ENCODE measurements at places on chromosomes 3 and 15.
A peak's percentile ranks its signal among the peaks of the same experiment; 100 is the strongest.

GRCh38 chr3:156558389-156558788 is 3.5 kb upstream of the SSR3 start:
- DNase-seq: no peak

- DNase-seq: peak; percentile 23
Measured at GRCh38 chr15:42736178-42736792, 643 bp downstream of the CDAN1 start.

DNA sequence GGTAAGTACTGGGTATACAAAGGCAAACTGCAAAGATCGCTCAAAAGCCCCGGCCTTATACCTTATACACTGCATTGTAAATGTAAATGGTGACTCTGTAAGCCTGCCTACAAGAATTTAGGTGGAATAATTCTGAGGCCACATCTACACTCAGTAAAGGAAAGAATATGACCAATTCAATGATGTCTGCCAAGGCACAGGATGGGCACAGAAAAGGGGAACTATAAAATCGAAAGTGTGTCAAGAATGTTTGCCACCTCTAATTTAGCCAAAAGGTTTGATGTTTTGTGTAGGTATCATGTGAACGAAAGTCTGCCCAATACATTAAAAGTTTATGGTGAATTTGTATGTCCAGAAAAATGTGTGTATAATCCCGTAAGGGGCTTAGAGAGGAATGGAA is 96.1 kb downstream of the FOXP1 start:
- DNase-seq: no peak

DNA sequence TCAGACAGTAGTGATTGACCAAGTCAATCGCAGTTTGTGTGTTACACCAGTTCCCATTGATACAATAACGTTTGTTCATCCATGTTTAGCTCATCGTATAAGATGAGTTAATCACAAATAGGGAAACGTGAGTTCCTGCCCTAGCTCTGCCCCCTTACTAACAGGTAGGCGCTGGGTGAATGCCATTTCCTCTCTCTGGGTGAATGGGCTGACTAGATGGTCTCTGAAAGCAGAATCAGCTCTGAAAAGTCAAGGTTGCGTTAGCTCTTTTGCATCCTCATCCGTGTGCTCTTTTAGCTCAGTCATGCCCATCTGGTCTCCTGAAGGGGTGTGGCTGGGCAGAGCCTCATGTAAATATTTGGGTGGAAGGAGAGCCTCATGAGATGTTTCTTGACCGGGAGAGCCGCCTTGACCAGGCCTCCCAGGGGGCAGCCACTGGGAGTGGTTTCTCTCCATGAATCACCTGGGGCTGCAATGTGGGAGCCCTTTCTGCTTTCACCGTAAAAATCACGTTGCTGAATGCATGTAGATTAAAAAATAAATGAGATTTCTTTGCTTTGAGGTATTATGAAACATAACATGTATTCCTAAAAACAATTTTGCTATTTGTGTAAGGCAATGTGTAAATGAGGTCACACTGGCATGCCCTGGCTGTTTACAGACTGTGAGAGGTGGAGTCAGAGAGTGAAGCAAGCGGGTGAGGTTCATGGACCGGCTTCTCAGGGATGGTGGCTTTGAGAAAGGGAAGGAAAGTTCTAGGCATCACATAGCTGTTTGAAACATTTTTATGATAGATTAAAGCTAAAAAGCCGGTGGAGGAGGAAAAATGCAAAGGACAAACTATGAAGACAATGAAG is 108.4 kb upstream of the RASGRP1 start:
- DNase-seq: no peak

- no peak for DNase-seq
Measured at GRCh38 chr3:131561511-131561910, 58.7 kb upstream of the MRPL3 start.

DNA sequence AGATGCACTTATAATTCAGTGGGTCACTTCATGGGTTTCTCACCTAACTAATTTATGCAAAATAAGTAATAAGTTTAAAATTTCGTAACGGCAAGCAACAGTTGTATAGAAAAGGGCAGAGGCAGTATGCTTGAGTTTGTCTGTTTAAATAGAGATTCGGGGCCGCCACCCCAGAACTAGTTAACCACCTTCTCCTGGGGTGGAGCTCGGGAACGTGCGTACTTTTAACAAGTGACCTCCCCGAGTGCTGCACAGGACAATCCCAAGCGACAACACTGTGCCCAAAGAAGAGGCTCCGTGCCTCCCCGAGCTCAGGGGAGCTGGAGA is 439 bp downstream of the SSR3 start:
- DNase-seq: no peak

DNA sequence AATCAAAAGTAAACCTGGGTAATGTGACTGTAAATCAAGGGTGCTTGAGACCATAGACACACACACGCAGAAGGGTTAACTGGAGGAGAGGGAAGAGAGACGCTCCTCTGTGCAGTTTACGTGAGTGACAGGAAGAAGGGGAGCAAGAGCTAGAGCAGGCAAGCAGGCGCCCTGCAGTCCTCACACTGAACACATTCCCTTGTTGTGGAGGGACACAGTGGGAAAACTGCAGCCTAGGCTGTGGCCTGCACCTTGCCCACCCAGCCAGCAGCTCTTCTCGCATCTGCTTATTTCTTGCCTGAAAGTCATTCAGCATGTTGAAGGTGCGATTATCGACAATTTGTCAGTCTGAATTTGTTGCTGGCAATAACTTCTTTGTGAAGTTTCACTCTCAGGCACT is 24.2 kb downstream of the SOX2 start:
- DNase-seq: no peak

DNA sequence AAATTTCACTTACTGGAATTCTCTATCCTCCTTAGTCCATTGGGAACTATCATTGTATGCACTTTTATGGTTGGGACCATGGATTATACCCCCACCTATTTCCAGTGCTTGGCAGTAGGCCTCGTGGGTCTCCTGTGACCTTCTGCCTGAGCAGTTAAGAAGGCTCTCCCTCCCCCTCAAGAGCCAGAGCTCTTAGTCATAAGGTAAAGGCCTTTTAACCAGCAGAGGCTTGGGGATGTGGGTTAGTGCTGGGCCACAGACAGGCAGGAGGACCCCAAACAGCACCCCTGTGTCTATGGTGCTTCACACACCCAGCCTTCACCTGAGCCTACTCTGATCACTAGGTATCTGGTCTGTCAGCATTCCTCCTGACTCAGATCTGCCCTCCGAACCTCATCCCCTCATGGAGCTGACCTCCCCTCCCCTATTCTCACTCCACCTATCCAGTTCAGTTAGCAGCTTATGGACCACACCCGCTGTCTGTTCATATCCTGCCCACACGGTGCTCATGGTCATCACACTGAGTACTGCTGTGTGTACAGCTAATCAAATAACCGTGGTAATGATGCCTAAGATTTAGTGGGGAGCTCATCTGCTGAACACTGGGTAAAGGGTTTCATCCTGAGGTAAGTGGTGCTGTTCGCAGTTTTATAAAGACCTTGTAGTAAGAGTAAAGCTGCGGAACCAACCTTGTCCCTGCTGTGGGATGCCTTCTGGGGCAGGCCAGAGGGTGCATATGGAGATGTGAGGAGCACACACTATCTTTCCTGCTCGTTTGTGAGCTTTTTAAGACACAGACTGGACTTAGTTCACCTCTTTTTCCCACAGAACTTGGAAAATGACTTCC is 40.9 kb downstream of the KLHL18 start:
- no peak for DNase-seq

- no peak for DNase-seq
Measured at GRCh38 chr15:88608607-88609181, 12.4 kb upstream of the AEN start.

GRCh38 chr3:57756528-57757401 is 656 bp downstream of the SLMAP start:
- DNase-seq: peak; percentile 30

DNA sequence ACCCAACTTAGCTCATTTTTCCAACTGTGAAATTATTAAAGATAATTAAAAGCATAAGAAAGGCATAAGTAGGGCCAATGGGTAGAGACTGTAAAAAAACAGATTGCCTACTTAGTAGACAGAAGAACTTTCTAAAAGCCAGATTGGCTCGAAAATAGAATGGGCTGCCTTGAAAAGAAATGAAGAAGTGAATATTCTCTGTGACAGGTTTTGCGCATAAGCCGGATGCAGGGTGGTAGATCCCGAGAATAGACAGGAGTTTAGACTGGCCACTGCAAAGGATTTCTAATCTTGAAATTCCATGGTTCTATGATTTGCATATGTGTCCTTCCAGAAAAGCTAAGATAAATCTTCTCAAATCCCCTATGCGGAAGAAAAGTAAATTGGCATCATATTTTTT is 173.3 kb upstream of the ICE2 start:
- DNase-seq: no peak

DNA sequence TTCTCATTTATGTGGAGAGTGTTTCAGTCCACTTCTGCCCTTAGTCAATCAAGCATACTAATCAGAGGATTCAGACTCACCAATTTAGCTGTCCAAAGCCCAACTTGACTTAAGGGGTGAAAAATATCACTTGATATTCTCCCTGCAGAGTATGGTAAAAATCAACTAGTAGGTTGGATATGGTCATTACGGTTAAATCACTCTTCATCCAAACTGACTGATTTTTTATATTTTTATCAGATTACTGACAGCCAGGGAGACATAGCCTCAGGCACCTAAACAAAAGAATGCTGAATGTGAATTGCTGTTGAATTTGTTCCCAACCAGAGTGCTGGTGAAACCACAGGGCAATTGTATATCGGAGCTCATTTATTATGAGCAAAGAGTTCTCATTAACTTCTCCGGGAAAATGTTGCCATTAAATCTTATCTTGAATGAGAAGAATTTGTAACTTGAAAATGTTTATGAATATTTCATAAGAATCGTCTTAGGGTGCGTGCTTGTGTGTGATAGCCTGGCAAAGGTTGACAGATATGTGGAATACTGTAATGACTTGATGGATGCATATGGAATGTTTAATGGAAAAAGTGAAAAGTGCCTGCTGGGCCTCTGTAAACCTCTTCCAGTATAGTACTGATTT is 411.2 kb downstream of the NAALADL2 start:
- no peak for DNase-seq

DNA sequence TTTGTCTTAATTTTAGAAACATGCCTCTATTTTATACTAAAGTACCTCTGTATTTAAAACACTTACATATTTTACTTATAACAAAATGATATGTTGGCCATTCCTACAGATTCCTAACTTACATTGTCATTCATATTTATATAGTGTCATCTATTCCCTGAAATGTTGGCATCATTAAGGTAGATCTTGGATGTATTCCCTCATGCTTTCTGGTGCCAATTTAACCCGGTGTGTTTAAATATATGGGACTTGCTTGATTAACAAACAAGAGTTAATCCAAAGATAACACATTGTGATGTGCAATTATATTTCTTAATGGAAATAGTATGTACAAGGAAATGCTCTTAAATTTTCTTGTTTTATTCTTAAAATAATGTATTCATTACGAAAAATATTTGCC is 352.3 kb downstream of the NAALADL2 start:
- DNase-seq: no peak

DNA sequence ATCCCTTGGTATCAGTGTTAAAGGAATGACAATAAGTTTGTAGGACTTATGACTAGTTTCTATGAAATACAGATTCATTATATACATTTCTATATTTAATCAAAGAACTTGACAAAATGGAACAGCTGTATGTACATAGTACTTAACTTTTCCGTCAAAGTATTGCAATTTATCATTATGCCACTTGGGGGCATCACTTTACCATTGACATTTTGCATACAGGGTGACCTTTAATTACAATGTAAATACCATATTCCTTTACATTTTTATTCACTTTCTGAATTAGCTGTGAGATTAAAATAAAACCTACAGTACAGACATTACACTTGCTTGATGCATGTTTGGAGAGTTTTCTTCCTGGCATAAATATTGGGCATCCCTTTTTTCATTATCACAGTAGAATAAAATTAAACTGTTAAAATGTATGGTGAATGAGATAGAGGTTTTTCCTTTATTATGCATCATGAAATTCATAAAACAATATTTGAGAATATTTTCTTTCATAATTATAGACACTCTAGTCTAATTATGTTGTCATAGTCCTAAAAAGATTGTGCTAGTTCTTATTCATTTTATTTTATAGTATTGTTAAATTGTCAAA is 6.9 kb downstream of the NEK11 start:
- no peak for DNase-seq

DNA sequence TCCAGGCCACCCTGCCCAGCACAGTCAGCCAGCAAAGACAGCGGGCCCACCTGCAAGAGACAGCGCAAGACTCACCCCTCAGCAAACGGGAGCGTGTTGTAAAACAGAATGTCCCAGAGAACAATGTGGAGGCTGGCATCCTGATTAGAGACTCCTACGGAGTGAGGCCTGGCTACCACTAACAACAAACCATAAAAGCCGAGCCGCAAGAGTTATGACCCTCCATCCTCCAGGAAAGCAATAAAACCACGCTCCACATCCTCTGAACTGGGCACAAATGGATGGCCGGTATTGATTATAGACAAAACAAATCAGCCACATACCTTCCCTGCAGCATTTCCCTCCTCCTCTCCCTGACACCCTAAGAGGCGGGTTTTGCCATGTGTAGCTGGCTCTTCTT is 75.8 kb upstream of the LIPC start:
- no peak for DNase-seq

GRCh38 chr15:48373821-48374451 is 42.7 kb downstream of the DUT start:
- no peak for DNase-seq

DNA sequence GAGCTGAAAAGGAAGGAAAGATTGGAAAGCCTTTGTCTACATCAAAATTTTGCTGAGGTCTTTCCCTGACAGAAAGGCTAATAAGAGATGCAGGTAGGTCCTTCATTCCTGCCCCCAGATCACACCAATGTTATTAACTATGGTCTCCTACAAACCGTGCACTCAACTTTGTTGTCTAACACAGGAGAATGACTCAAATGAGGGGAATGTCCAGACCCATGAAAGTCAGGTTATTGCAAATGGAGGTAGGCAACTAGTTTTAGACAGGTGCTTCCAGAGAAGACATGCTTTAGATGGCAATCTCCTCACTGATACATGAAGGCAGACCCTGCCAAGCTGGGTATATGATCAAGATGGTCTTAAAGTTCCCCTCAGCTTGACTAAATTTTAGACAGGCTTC is 51.0 kb downstream of the NFKBIZ start:
- DNase-seq: no peak

- DNase-seq: no peak
Measured at GRCh38 chr3:126507886-126508285, 9.7 kb downstream of the UROC1 start.

DNA sequence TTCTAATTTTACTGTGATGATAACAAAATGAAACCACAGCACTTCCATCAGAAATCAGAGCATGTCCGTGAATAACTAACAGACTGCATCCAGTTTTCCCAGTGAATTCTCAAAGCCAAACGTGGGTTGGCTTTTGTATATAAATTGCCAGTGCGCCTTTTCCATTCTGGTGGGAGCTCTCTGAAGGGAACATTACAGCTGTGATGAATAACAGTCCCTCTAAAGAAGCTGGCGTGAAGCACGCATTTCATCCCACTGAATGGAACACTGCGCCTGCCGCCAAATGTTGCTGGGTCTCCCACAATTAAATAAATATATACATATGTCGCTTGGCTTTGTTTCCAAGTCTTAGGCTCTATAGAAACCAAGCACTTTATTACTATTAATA is 113.0 kb upstream of the PFN2 start:
- DNase-seq: no peak
